WTC11 (cell line): ENCODE measurements at places on chromosomes 7 and 10.

GRCh38 chr7:35019801-35020200, 17.5 kb downstream of the DPY19L1 start:
- no peak for DNase-seq

GRCh38 chr7:31340603-31341002, at the start of gene NEUROD6:
TSS of gene NEUROD6 (minus strand) at chr7:31340726. CDS start at chr7:31339268, 1,458 bp downstream.
- no peak for DNase-seq

DNA sequence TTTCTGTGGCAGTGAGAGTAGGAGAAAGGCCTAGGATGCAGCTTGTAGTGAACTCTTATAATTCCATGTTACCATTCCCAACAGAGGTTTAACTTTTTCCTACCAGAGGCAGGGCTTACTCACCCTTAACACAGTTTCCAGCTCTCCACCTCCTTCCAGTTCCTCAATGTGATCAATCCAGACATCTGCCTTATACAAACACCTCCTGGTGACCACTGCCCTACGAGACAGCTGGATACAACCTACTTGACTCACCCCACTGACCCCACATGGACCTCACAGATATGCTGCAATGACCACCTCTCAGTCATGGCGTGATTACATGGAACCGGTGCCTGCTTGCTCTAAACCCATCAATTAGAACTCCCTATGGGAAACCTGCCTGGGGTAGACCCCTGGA, 326.5 kb downstream of the TNS3 start:
- DNase-seq, result no peak

GRCh38 chr10:126564326-126564888, 106.1 kb downstream of the C10orf90 start:
- no peak for DNase-seq

GRCh38 chr10:58300676-58301075, 31.7 kb downstream of the CISD1 start:
- DNase-seq, result no peak

DNA sequence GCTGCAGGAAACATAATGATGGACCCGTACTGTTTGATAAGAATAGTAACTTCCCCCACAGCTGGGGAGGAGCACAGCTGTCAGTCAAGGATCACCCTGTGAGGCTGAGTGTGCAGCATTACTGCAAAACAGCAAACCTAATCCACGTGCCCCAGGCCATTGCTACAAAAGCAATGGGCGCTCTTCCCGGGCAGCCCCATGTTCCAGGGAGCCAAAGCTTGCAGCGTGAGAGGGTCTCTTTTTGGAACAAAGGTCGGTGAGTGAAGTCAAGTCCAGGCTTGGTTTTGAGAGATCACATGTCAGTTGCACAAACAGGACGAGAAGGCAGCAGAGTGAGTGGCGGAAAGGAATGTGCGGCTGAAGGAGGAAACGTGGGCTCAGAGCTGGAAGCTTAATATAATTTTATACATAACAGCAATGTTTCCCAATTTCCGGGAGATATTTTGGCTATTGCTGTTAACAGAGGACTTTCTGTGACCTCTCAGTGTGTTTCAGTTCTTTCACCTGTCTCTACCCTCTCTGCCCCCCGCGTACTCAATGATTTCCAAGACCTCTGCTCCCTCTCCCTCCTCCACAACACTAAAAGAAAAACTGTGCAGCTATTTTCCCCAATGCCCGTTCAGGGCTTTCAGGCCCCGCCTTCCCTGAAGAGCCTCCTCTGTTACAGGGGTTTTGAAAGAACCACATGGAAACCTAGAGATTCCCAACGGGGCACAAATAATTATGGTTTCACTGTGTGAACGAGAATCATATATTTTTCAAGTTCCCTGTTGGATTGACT, 128.9 kb downstream of the MTPAP start:
- DNase-seq, result no peak

DNA sequence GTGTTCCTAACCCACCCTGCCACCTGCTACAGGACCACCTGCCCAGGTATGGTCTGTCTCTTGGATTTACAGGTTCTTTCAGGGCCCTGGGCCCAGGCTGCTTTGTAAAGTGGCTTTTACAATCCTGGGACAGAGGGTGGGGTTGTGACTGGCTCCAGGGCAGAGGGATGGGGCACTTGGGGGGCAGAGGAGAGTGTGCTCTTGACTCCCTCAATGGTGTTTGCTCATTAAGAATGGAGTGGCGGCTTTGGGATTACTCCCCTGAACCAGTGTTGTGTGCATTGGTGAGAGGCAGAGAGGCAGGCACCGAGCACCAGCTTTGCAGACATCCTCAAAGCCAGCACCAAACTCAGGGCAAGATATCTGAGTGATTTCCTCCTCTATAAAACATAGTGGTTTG, 43.5 kb downstream of the VWA2 start:
- DNase-seq, result no peak

DNA sequence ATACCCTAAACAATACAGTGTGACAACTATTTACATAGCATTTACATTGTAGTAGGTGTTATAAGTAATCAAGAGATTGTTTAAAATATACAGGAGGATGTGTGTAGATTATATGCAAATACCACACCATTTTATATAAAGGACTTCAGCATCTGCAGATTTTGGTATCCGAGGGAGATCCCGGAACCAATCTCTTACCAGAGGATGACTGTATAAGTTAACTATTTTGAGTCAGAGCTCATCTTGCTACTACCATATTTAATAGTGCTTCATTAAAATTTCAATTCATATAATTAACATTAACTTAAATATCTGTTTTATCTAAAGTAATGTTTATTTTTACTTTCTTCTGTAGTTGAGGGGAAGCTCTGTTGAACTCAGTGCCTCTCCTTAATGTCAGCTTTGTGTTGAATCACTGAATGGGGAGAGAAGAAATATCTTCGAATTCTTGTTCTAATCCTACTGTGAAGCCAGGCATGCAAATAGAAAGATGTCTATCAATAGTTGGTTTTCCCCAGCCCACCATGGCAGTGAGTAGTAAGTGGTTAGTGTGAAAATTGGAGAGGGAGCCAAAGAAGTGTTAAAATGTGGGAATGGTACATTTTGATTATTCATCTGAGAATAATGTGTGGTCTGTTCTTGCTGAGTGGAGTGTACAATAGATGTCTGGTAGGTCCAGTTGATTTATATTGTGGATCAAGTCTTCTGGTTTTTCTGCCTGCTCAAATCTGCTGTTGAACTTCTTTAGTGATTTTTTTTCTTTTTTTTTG, 90.1 kb upstream of the CYP26C1 start:
- no peak for DNase-seq

GRCh38 chr7:7315851-7316250, 133.5 kb downstream of the C1GALT1 start:
- DNase-seq, result no peak

- DNase-seq, result no peak
These were observed 3.6 kb downstream of the PRSS37 start for GRCh38 chr7:141837683-141838082.

DNA sequence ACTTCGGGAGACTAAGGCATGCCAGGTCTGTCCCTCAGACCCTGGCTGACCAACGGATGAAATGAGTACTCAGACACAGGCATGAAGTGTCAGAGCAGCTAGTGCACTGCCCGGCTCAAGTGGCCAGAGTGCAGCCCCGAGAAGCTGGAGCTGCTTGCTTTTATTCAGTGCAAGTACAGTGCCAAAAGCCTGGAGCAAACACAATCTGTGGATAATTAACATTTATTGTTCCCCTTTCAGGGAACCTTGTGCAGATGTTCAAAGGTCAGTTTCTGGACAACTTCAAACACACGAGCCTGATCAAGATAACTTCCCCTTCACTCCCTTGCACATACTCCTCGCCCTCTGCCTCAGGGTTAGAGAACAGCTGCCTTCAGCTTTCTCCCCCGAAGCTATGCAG, 7.9 kb upstream of the ATE1 start:
- no peak for DNase-seq
